ENCODE measurements at places on chromosomes 2 and 18.

GRCh38 chr18:813172-814071 is 1.4 kb upstream of the YES1 start:
- DNase-seq = peak; percentile 9

GRCh38 chr2:101466426-101466825 is 8.5 kb downstream of the RFX8 start:
- DNase-seq = no peak

DNA sequence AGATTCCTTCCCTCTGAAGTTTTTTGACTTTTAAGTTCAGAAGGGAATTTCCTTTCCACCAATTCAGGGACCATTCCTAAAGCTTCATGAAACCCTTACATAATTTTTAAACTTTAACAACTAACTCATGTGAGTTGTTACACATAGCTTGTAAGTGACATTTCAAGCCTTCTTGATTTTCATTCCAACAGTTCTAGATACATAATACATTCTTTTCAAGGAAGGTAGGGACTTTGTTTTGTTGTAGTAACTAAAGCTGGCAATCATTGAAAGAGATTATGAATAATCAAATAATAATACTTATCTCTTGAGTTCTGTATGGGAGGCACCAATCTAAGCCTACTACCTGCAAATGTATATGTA is 45.4 kb downstream of the SETBP1 start:
- DNase-seq = no peak

GRCh38 chr2:85792783-85793441 is 39.1 kb downstream of the ATOH8 start:
- DNase-seq = no peak

GRCh38 chr2:8515864-8516533 is 165.9 kb upstream of the ID2 start:
- DNase-seq = no peak

GRCh38 chr2:50782543-50782942 is 249.4 kb downstream of the NRXN1 start:
- DNase-seq = no peak

GRCh38 chr2:187982668-187983067 is 309.0 kb upstream of the GULP1 start:
- DNase-seq = no peak

- DNase-seq = no peak
Measured at GRCh38 chr2:45282646-45283045, 273.4 kb upstream of the SIX2 start.

DNA sequence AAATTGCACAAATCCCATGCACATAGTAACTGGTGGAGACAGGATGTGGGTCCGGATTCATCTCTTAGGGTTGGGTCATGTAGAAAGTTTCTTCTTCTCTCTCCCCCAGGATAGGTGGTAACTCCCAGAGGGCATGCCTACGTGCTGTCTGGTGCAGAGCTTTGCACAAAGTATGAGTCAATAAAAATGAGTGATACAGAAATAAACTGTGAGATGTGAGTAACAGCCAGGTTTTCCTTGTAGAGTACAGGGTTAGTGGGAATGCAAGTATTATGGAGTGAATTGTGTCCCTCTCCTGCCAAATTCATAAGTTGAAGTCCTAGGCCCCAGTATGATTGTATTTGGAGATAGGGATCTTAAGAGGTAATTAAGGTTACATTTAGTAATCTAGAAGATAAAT is 289.4 kb downstream of the ALK start:
- no peak for DNase-seq

DNA sequence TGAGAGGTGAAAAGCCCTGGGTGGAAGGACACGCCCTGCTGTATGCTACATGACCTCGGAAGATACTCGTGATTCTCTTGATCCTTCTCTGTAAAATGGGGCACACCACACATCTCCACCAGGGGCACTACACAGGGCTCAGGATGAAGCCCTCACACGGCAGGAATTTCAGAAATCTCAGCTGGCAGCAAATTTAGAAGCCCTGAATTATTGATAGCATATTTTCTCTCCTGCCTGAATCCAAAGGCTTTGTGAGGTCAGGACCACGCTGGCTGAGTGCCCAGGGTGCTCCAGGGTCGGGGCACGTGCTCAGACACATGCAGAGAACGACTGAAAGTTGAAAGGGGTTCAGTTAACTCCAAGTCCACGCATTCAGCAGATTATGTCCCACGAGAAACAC is 42.1 kb upstream of the GALR1 start:
- no peak for DNase-seq

DNA sequence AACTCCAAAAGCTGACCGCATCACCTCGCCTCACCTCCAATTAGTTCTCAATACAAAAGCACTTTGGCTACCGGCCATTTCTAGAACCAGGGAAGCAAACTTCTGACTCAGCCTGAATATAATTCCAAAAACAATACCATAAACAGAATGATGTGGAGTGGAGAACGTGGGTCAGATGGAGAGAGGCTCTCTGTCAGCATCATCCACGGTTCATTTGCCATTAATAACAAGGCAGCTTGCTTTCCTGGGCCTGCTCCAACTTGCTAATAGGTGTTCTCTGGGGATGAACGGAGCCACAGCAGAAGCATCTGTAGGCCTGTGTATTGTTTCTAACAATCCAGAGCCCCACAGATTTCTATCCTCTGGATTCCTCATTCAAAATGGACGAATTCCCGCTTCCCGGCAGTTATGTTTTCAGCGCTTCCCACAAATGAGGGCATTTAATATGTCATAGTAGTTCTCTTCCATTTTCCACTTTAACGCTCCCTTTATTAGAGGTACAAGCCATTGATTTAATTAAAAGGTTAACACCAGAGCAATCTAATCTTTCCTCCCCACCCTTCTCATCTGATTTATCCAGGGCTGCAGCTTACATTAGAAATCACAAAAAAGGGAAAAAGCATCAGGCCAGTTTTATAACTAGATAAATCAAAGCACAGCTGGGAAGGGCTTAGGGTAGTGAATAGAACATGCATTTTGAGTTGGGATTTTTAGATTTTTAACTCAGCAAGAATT is 23.2 kb upstream of the CNTNAP5 start:
- no peak for DNase-seq

All from memory B cell (primary cell).